Calu3 (cell line): ENCODE measurements at places on chromosomes 5 and 9. TPM values are rescaled to one million over a fixed set of nuclear protein-coding genes. Genes with fewer than 3 reads are reported as not detected.

SLC6A3 gene
- not detected in 2 replicates for total RNA-seq

DNA sequence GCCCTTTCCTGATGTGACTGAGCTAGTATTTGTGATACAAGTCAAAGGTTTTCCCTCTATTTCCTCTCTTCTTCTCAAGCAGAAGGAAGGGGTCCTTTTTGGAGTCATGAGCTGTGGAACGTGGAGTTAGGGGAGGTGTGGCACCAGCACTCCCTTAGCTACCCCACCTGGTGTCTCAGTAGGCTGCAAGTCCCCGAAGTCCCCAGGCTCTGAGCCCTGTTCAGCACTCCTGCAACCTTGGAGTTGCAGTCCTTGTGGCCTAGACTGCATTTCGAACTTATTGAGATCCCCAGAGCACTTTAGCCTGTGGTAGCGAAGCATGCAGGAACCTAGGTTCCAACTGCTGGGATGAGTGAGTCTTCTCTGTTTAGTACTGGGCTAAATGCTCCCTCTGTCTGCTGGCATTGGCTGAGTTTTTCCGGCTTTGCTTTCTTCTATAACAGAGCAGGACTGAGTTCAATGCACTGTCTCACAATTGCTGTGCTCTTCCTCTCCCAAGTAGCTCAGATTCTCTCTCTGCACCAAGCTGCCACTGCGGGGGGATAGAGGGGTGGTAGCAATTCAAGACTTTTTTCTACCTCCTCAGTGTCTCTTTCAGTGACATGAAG is 600.7 kb upstream of the CDH9 start:
- DNase-seq: no peak
- H3K4me1 ChIP-seq: no peaks in the 10 kb centered on the region
- H3K27ac ChIP-seq: no peak overlapping the region
- H3K36me3 ChIP-seq: no peaks in the 10 kb centered on the region
- H3K4me3 ChIP-seq: no peak overlapping the region

- DNase-seq: no peak
- no peaks in the 10 kb centered on the region for H3K27me3 ChIP-seq
- H3K4me1 ChIP-seq: peaks cover 16% of the 10 kb centered on the region
- no peaks in the 10 kb centered on the region for H3K36me3 ChIP-seq
- H3K4me3 ChIP-seq: no peak overlapping the region
- H3K27ac ChIP-seq: no peak overlapping the region
Measured at GRCh38 chr5:102922111-102922720, 167.1 kb downstream of the PAM start.

- peak overlapping the region; percentile 57 for H3K4me3 ChIP-seq
- H3K36me3 ChIP-seq: peaks cover 9% of the 10 kb centered on the region
- peak overlapping the region; percentile 17 for H3K27ac ChIP-seq
- peaks cover 28% of the 10 kb centered on the region for H3K27me3 ChIP-seq
- no peak for DNase-seq
- H3K4me1 ChIP-seq: peaks cover 16% of the 10 kb centered on the region
Measured at GRCh38 chr5:139708434-139708861, 60.3 kb downstream of the CXXC5 start.

STPG3 gene
- not detected in 2 replicates for total RNA-seq

AFAP1L1 gene
- total RNA-seq: 7.8 and 10.3 TPM in 2 replicates

GRCh38 chr9:68998812-68999211 is 15.1 kb downstream of the PRKACG start:
- no peak overlapping the region for H3K4me3 ChIP-seq
- no peaks in the 10 kb centered on the region for H3K27me3 ChIP-seq
- H3K36me3 ChIP-seq: no peaks in the 10 kb centered on the region
- H3K4me1 ChIP-seq: no peaks in the 10 kb centered on the region
- no peak for DNase-seq
- H3K27ac ChIP-seq: no peak overlapping the region

- H3K4me1 ChIP-seq: no peaks in the 10 kb centered on the region
- H3K4me3 ChIP-seq: no peak overlapping the region
- H3K36me3 ChIP-seq: no peaks in the 10 kb centered on the region
- H3K27ac ChIP-seq: no peak overlapping the region
- H3K27me3 ChIP-seq: peaks cover 20% of the 10 kb centered on the region
Measured at GRCh38 chr9:91902475-91903125, 47.4 kb downstream of the ROR2 start.

- no peak for DNase-seq
- H3K36me3 ChIP-seq: no peaks in the 10 kb centered on the region
- no peak overlapping the region for H3K27ac ChIP-seq
- H3K4me3 ChIP-seq: no peak overlapping the region
- H3K4me1 ChIP-seq: peaks cover 9% of the 10 kb centered on the region
Measured at GRCh38 chr9:13443346-13444244, 164.1 kb upstream of the MPDZ start.

- no peaks in the 10 kb centered on the region for H3K27me3 ChIP-seq
- DNase-seq: peak; percentile 83
- H3K4me3 ChIP-seq: peak within 1 kb of the TSS; percentile 77
- peaks cover 59% of the 10 kb centered on the region for H3K4me1 ChIP-seq
- H3K36me3 ChIP-seq: peaks cover 65% of the 10 kb centered on the region
- peak within 1 kb of the TSS; percentile 97 for H3K27ac ChIP-seq
Measured at GRCh38 chr5:52989025-52989780, at the start of gene ITGA2. TSS of gene ITGA2 (plus strand) at chr5:52989352. CDS start at chr5:52989469, 117 bp downstream.

GRM6 gene
- total RNA-seq: not detected in 2 replicates

ANKRD34B gene
- total RNA-seq: 0.29 and 0.40 TPM in 2 replicates

GRCh38 chr5:132662004-132662401 is 4.0 kb downstream of the IL13 start:
- no peak for DNase-seq
- H3K36me3 ChIP-seq: no peaks in the 10 kb centered on the region
- H3K4me1 ChIP-seq: peaks cover 8% of the 10 kb centered on the region
- H3K27ac ChIP-seq: no peak overlapping the region
- peaks cover 8% of the 10 kb centered on the region for H3K27me3 ChIP-seq

DNA sequence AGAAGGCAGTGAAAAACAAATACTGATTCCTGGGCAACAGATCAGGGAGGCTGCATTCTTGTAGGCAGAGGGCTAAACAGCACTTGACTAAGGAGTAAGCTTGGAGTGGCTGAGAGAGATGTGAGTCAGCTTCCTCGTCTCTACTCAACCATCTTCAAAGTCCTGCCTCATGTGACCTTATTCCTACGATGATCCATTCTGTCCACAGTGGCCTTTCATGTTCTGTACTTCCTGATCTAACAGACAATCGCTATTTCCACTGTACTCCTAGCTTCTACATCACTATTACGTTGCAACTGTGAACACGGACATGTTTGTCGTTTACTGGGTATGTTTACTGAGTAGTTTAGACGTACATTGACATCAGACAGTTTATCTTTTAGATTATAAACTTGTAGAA is 365.4 kb downstream of the ARL15 start:
- no peaks in the 10 kb centered on the region for H3K4me1 ChIP-seq
- no peak overlapping the region for H3K4me3 ChIP-seq
- DNase-seq: no peak
- no peaks in the 10 kb centered on the region for H3K36me3 ChIP-seq

GRCh38 chr5:151591144-151591819 is at the start of gene FAT2:
TSS of gene FAT2 (minus strand) at chr5:151591331. CDS start at chr5:151568931, 22,400 bp downstream.
- H3K27me3 ChIP-seq: peaks cover 69% of the 10 kb centered on the region
- H3K4me1 ChIP-seq: peaks cover 15% of the 10 kb centered on the region

DNA sequence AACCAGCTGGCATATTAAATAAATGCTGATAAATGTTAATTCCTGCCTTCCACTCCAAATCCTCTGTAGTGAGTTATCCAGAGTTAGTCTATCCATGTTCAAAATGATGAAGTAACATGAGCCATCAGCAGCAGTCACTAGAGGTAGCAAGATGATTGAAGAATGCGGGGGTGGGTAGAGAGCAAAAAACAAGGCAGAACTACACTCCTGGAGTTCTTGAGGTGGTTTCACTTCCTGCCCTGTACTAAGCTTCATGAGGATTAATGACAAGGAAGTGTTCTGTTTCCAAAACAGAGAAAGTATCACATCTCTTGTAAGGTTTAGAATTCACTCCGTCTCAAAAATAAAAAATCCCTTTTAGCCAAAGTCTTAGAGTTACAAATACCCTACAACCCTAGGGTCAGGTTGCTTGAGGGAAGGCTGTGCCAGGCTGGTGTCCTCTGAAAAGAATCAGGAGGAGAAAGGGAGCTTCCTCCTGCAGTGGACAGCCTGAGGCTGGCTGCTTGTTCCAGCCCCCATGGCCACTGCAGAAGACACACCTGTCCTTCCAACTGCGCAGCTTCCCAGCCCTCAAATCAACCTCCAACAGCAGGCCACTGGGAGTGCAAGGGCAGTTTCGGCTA is 180.2 kb downstream of the DENND1A start:
- H3K4me3 ChIP-seq: no peak overlapping the region
- peak; percentile 2 for DNase-seq
- H3K27me3 ChIP-seq: no peaks in the 10 kb centered on the region
- H3K4me1 ChIP-seq: peaks cover 13% of the 10 kb centered on the region

DNA sequence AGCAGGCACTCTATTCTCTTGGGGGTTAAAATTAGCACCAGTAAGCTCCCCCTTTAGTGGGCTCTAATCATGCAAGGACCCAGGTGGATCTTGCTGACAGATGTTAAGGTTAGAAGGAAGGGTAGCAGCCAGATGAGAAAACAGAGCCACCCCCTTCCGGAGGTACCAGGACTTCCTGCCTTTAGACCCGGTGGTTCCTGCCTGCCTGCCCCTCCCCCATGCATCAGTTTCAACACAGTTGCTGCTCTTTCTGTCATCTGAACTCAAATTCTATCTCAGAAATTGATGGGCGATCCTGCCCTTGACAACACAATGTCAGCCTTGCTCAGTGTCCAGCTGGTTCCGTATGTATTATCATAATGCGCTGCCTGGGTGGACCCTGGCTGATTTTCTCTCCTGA is 287.3 kb downstream of the EBF1 start:
- no peak overlapping the region for H3K27ac ChIP-seq
- no peak overlapping the region for H3K4me3 ChIP-seq
- peaks cover 31% of the 10 kb centered on the region for H3K27me3 ChIP-seq
- DNase-seq: no peak

DNA sequence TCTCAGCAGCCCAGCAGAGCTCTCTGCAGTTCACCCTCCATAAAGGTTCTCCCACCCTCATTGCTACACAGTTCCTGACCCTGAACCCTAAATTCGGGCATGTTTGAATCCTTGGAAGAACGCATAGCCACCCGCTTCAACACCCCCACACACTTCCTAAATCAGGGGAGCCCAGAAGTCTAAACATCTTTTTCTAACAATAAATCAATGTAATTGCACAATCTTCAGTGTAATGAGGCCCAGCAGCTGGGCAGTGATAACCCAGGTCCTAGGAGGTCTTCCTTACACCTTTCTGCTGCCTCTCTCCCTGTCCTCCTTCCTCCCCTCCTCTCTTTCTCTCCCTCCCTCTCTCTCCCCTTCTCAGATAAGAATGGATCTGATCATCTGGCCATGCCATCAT is 88.0 kb downstream of the IRX2 start:
- H3K36me3 ChIP-seq: no peaks in the 10 kb centered on the region
- no peak overlapping the region for H3K27ac ChIP-seq
- no peak overlapping the region for H3K4me3 ChIP-seq
- DNase-seq: no peak

DNA sequence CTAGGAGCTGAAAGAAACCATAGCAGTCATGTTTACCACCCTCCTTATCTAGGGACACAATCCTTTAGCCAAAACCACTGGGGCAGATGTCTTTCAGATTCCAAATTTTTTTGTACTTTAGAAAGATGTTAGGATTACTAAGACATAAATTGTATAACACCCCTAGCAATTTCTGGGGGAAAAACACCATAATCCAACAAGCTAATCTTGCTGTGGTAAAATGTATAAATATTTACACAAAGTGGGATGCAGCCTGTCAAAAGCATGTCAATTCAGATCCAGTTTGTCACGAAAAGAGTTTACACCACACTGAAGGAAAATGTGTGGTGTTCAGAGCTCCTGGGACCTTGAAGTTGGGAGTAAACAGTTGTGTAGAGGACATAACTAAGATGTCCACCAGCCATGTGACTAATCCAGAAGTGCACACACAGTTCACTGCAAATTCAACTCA is 274.3 kb downstream of the ADAMTSL1 start:
- no peak overlapping the region for H3K27ac ChIP-seq
- no peak for DNase-seq
- H3K36me3 ChIP-seq: no peaks in the 10 kb centered on the region
- H3K27me3 ChIP-seq: peaks cover 20% of the 10 kb centered on the region

RORB gene
- 0.07 TPM in 1 of 2 replicates, not detected in the other for total RNA-seq

- no peak overlapping the region for H3K27ac ChIP-seq
- H3K27me3 ChIP-seq: no peaks in the 10 kb centered on the region
- H3K4me1 ChIP-seq: peaks cover 29% of the 10 kb centered on the region
- H3K4me3 ChIP-seq: no peak overlapping the region
- no peak for DNase-seq
Measured at GRCh38 chr5:82882316-82882715, 194.9 kb downstream of the TMEM167A start.

DNA sequence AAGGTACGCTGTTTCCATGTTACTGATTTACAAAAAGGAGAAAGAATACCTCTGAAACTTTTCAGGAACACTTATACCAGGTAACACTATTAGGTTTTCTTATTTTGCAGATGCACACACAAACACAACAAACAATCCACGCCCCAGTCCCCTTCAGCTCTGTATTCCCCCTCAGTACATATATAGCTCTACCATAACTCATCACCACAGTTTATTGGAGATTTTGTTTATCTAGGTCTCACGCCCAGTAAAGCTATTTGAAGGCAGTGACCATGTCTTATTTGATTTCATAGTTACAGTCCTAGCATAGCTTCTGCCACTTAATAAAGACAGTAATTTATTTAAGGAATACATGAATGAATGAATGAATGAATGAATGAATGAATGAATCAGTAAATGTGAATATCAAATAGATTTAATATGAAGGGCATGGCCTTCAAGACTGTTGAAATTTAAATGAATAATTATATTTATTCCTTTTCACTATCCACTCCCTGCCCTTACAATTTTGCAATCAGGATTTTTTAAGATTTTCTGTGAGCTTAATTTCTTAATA is 32.9 kb downstream of the INVS start:
- H3K27me3 ChIP-seq: no peaks in the 10 kb centered on the region
- no peaks in the 10 kb centered on the region for H3K4me1 ChIP-seq
- H3K4me3 ChIP-seq: no peak overlapping the region
- H3K27ac ChIP-seq: no peak overlapping the region

- no peak for DNase-seq
- no peak overlapping the region for H3K4me3 ChIP-seq
- peaks cover 51% of the 10 kb centered on the region for H3K27me3 ChIP-seq
- H3K4me1 ChIP-seq: no peaks in the 10 kb centered on the region
Measured at GRCh38 chr9:74742191-74742790, 145.4 kb downstream of the TRPM6 start.

GABRP gene
- 1,275 and 1,278 TPM in 2 replicates for total RNA-seq

C8G gene
- 3.9 and 4.0 TPM in 2 replicates for total RNA-seq
